H1 (cell line): ENCODE measurements at places on chromosomes 13 and 19. TPM values are rescaled to one million over a fixed set of nuclear protein-coding genes. Genes with fewer than 3 reads are reported as not detected.

Gene PGLYRP1
- not detected in 2 replicates for total RNA-seq

Gene LGALS7B
- not detected in 2 replicates for total RNA-seq

Gene ICAM4
- total RNA-seq: 1.3 and 1.5 TPM in 2 replicates

Gene ZNF439
- 0.17 TPM in 1 of 2 replicates, not detected in the other for total RNA-seq

GRCh38 chr19:1170938-1171754, 2.9 kb downstream of the SBNO2 start:
- H3K4me3 ChIP-seq: no peak overlapping the region
- peaks cover 10% of the 10 kb centered on the region for H3K4me1 ChIP-seq
- no peaks in the 10 kb centered on the region for H3K36me3 ChIP-seq
- no peaks in the 10 kb centered on the region for H3K27me3 ChIP-seq
- H3K27ac ChIP-seq: peak overlapping the region; percentile 61
- no peak for DNase-seq

DNA sequence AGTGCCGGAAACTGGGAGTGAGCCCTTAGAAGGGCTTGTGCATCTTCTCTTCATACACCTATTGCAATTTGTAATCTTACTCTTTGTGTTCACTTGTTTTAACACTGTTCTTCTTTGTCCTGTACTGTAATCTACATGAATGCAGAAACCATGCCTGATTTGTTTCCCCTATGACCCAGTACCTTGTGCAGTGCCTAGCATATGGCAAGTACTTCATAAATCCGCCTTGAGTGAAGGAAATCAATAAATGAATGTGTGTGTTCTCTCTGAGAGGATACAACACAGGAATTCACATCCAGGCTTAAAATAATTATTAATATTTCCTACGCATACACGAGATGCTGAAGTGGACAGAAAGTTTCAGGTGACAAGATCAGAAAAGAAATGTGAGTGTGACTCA, 172.6 kb downstream of the GPC6 start:
- no peaks in the 10 kb centered on the region for H3K36me3 ChIP-seq
- H3K27me3 ChIP-seq: no peaks in the 10 kb centered on the region
- H3K4me3 ChIP-seq: no peak overlapping the region
- H3K27ac ChIP-seq: no peak overlapping the region

GRCh38 chr13:50715402-50716146, 127.9 kb downstream of the DLEU7 start:
- H3K4me1 ChIP-seq: no peaks in the 10 kb centered on the region
- no peaks in the 10 kb centered on the region for H3K36me3 ChIP-seq
- H3K27me3 ChIP-seq: no peaks in the 10 kb centered on the region
- no peak for DNase-seq
- H3K27ac ChIP-seq: no peak overlapping the region

DNA sequence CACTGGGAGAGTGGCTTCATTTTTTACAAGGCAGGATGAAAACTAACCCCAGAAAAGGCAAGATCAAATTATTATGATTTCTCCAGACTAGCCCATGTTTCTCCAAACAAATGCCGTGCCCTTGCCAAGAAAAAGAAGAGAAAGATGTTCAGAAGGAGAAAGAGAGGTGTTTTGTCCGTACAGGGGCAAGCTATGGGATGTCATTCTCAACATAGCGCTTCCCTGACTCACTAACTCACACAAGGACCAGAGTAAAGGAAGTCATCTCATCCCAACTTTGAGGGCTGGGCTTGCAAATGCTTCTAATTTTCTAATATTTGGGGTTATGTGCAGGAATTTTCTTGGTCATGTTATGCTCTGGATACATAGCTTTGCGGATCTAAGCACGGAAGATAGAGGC, 224.2 kb upstream of the MAB21L1 start:
- no peak overlapping the region for H3K27ac ChIP-seq
- no peak for DNase-seq
- no peaks in the 10 kb centered on the region for H3K36me3 ChIP-seq
- peaks cover 1% of the 10 kb centered on the region for H3K4me1 ChIP-seq
- no peaks in the 10 kb centered on the region for H3K27me3 ChIP-seq

- peaks cover 8% of the 10 kb centered on the region for H3K36me3 ChIP-seq
- H3K4me3 ChIP-seq: peak overlapping the region; percentile 90
- H3K27ac ChIP-seq: peak overlapping the region; percentile 24
- no peak for DNase-seq
- peaks cover 2% of the 10 kb centered on the region; the same call in 1 of the 2 replicates for H3K4me1 ChIP-seq
Observed at GRCh38 chr13:110716247-110716515, 2.7 kb downstream of the ING1 start.

- no peak overlapping the region for H3K4me3 ChIP-seq
- no peaks in the 10 kb centered on the region for H3K4me1 ChIP-seq
- H3K27ac ChIP-seq: no peak overlapping the region
Observed at GRCh38 chr13:48006396-48006795, 5.3 kb upstream of the SUCLA2 start.

DNA sequence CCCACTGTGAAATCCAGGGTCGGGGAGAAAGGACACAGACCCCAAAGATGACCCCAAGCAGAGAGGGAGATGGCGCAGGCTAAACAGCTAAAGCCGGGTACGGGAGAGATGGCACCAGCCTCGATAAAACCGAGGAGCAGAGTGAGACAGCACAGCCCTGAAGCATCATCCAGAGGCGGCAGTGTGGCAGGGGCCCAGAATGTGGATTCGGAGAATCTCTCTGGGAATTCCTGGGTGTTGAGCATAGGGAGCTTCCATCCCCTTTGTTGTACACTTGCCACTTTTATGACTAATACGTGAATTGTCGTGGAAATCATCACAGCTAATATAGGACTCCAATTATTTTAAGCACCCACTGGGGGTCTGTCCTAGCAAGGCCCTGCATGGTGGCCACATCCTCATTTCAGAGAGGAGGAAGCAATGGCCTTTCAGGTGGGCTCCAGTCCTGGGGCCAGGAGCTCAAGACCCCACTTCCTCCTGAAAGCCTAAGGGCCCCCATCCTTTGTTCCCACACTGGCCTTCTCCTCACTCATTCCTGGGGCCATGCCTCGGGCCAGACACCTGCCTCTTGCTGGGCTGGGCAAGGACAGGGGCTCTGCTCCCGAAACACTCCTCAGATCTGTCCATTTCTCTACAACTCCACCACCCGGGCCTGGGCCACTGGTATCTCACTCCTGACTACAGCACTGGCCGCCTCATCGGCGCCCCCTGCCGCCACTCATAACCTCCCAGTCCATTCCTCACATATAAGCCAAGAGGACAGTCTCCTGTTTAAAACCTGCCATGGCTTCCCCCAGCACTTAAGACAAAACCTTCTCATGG, 29.3 kb upstream of the ATP1A3 start:
- H3K36me3 ChIP-seq: peaks cover 11% of the 10 kb centered on the region; the same call in 1 of the 2 replicates
- no peak overlapping the region for H3K4me3 ChIP-seq
- DNase-seq: no peak

DNA sequence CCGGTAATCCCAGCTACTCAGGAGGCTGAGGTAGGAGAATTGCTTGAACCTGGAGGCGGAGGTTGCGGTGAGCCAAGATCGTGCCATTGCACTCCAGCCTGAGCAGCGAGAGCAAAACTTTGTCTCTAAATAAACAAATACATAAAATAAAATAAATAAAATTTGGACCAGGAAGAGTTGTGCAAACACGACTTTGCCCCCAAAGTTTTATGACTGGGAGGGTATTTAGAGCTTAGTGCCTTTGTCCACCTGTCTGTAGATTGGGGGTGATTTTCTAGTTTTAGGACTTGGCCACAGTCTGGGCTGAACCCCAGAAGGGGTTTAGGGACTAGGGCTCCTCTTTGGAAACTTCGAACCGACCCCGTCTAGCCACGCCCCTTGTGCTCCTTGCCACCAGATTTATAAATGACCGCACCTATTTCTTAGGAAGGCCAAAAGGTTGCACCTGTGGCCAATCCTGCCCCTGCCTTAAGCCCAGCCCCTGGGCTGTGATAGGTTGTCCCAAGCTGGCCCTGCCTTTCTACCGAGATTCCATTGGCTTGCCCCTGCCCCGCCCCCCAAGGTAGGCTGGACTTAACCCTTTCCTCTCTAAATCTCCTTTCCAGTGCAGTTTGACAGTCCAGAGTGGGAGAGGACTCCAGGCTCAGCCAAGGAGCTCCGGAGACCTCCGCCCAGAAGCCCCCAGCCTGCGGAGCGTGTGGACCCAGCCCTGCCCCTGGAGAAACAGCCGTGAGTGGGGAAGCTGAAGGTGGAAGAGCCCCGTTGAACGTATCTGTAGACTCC, 5.3 kb downstream of the SHD start:
- H3K4me3 ChIP-seq: peak overlapping the region; percentile 10; the same call in 1 of the 2 replicates
- no peaks in the 10 kb centered on the region for H3K36me3 ChIP-seq
- no peaks in the 10 kb centered on the region for H3K4me1 ChIP-seq
- no peak overlapping the region for H3K27ac ChIP-seq
- H3K27me3 ChIP-seq: peaks cover 27% of the 10 kb centered on the region
- DNase-seq: peak; percentile 89

DNA sequence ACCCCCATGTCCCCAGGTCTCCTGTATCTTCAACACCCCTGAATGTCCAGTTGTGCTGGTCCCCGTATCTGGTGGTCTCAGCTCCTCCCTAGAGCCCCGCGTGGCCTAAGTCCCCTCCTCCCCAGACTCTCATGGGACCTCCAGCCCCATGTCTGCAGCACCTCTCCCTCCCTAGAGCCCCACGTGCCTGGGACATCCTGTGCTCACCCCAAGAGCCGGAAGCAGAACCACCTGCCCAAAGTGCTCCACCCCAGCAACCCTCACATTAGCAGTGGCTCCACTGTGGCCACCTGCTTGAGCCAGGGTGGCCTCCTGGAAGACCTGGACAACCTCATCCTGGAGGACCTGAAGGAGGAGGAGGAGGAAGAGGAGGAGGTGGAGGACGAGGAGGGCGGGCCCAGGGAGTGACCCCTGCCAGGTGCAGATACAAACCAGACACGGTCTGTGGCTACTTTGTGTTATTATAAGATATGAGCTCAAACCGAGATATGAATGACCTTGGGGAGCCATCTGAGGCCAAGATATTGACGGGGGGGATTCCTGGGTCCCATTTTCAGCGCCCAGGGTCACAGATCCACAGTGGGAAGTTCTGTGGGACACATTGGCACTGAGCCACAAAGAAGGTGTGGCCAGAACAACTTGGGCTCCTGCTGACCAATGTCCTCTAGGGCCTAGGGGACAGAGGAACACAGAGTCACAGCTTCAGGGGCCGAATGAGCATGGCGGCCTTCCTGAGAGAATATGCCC, 6.0 kb downstream of the SHFL start:
- no peak overlapping the region for H3K27ac ChIP-seq
- peaks cover 6% of the 10 kb centered on the region; the same call in 1 of the 2 replicates for H3K4me1 ChIP-seq
- H3K36me3 ChIP-seq: peaks cover 2% of the 10 kb centered on the region; the same call in 1 of the 2 replicates
- H3K4me3 ChIP-seq: no peak overlapping the region
- H3K27me3 ChIP-seq: peaks cover 8% of the 10 kb centered on the region
- DNase-seq: no peak

- DNase-seq: no peak
- no peak overlapping the region for H3K27ac ChIP-seq
- no peaks in the 10 kb centered on the region for H3K36me3 ChIP-seq
- no peaks in the 10 kb centered on the region for H3K27me3 ChIP-seq
Observed at GRCh38 chr19:5880604-5881078, 10.3 kb upstream of the FUT5 start.
